ENCODE measurements at places on chromosomes 5 and 9.

DNA sequence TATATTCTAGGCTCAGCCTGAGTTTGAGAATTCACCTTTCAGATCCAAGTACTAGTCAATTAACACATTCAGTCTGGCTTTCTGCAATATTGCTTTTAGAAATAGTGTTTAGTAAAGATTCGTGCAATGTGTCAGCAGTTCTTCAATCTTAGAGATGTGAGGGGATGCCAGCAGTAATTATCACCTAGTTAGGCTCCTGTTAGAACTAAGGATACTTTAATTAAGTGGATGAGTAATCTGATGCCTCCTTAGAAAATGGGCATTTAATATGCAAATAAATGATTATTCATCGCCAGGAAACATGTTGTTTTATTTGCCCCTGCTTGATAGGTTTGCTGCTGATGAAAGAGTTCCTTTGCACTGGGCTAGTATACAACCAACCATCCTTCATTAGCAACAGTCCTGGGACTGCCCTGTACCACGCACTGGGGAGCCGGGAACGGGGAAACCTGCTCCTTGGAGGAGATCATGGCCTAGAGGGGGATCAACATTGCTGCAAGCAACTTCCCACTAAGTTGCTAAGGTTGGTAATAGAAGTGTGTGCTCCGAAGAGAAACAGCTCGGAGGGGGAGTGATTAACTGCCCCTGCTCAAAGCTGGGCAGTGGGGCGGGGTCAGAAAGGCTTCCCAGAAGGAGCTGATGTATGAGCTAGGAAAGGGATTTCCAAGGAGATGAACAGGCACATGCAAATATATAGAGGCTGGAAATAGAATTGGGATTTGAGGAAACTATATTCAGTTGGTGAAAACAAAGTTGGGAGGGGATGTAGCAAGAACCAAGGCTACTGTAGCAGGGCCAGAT is 231.8 kb downstream of the DRD1 start:
- H3K36me3 ChIP-seq, result no peaks in the 10 kb centered on the region
- no peak overlapping the region for H3K27ac ChIP-seq
- no peaks in the 10 kb centered on the region for H3K27me3 ChIP-seq
- DNase-seq, result no peak
- H3K4me3 ChIP-seq, result no peak overlapping the region

DNA sequence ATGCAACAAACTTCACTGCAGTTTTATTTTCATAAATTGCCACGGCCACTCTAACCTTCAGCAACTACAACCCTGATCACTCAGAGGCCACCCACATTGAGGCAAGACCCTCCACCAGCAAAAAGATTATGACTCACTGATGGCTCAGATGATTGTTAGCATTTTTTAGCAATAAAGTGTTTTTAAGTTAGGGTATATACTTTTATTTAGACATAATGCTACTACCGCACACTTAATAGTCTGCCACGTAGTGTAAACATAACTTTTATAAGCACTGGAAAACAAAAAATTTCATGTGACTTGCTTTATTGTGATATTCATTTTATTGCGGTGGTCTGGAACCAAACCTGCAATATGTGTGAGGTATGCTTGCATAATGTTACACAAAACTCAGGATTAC is 257.9 kb downstream of the ZSWIM6 start:
- no peak for DNase-seq
- H3K4me3 ChIP-seq, result no peak overlapping the region
- no peaks in the 10 kb centered on the region for H3K36me3 ChIP-seq
- H3K4me1 ChIP-seq, result no peaks in the 10 kb centered on the region

- H3K27ac ChIP-seq, result no peak overlapping the region
- H3K27me3 ChIP-seq, result no peaks in the 10 kb centered on the region
- H3K4me3 ChIP-seq, result no peak overlapping the region
Measured at GRCh38 chr5:1959231-1959630, 76.5 kb upstream of the IRX4 start.

GRCh38 chr5:18091142-18091541 is 456.9 kb downstream of the TAF11L14 start:
- no peaks in the 10 kb centered on the region for H3K36me3 ChIP-seq
- H3K4me3 ChIP-seq, result no peak overlapping the region
- no peak overlapping the region for H3K27ac ChIP-seq
- no peaks in the 10 kb centered on the region for H3K4me1 ChIP-seq

DNA sequence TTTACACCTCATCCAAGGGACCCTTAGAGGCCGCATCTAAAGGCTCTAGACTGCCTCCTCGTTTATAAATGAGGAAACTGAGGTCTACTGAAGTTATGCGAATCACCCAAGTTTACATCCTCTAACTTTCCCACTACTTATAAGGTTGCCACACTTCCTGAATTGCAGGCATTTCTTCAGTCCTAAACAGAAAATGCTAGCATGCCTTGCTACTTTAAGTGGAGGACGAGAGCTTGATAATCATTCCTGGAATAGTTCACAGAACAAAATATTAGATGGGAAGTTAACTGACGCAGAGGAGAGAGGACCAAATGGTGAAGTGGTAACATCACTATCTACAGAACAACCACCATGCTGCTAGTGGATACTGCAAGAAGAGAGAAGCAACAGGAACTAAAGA is 85.8 kb downstream of the GNAQ start:
- no peaks in the 10 kb centered on the region for H3K27me3 ChIP-seq
- H3K36me3 ChIP-seq, result no peaks in the 10 kb centered on the region
- H3K4me3 ChIP-seq, result no peak overlapping the region
- peak; percentile 20 for DNase-seq
- no peak overlapping the region for H3K27ac ChIP-seq
- peaks cover 15% of the 10 kb centered on the region for H3K4me1 ChIP-seq

- H3K4me3 ChIP-seq, result no peak overlapping the region
- DNase-seq, result no peak
- H3K4me1 ChIP-seq, result peaks cover 7% of the 10 kb centered on the region
- H3K27me3 ChIP-seq, result no peaks in the 10 kb centered on the region
Measured at GRCh38 chr5:93280518-93280917, 300.5 kb downstream of the NR2F1-AS1 start.

- H3K27me3 ChIP-seq, result no peaks in the 10 kb centered on the region
- peak; percentile 79 for DNase-seq
- H3K36me3 ChIP-seq, result no peaks in the 10 kb centered on the region
- peaks cover 22% of the 10 kb centered on the region for H3K4me1 ChIP-seq
- H3K27ac ChIP-seq, result peak overlapping the region; percentile 51
Measured at GRCh38 chr9:127154390-127155191, 32.2 kb upstream of the ANGPTL2 start.
